ENCODE measurements at places on chromosomes 16 and 17.

GRCh38 chr17:4607773-4608187 lies 23.5 kb downstream of the SMTNL2 start:
- DNase-seq = no peak

DNA sequence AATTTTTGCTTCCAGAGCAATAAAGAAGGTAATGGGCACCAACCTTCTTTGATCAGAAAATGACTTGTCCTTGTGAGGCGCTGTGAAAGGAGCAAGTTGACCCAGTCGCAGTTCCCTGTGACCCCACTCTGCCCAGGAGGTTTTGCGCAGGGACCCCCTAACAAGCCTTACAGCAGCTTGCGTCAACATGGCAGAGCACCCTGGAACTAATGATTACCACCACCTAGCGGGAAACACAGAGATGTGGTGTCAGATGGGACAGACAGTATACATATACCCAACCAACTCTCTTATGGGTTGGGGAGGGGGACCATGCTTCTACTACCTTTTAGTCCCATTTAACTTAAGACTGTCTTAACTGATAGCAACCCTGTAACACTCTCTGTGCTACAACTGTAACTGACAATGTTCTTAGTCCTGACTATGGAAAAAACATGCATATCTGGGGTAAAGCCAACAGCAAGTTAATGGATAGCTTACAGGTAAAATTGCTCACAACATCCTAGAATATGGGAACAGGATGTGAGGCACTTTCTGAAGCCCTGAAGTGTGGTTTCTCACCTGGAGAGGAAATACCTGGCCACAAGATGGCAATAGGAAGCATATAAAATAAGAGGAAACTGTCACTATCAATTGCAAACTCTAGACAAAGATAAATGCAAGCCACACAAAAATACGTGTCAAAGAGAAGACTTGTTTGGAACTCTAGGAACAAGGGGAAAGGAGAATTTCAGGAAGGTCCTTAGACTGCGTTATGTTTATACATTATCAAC lies 3.0 kb downstream of the KARS1 start:
- DNase-seq = no peak

- no peak for DNase-seq
Measured at GRCh38 chr16:24273508-24274182, 17.5 kb downstream of the CACNG3 start.

- DNase-seq = no peak
Measured at GRCh38 chr17:50015146-50015545, 20.1 kb upstream of the DLX3 start.

- peak; percentile 72 for DNase-seq
Measured at GRCh38 chr17:70168977-70169708, at the start of gene KCNJ2. Gene KCNJ2 (plus strand): TSS chr17:70169532. CDS start chr17:70175040, 5,508 bp downstream.

- DNase-seq = no peak
Measured at GRCh38 chr17:49681106-49681979, 3.4 kb upstream of the SPOP start.

DNA sequence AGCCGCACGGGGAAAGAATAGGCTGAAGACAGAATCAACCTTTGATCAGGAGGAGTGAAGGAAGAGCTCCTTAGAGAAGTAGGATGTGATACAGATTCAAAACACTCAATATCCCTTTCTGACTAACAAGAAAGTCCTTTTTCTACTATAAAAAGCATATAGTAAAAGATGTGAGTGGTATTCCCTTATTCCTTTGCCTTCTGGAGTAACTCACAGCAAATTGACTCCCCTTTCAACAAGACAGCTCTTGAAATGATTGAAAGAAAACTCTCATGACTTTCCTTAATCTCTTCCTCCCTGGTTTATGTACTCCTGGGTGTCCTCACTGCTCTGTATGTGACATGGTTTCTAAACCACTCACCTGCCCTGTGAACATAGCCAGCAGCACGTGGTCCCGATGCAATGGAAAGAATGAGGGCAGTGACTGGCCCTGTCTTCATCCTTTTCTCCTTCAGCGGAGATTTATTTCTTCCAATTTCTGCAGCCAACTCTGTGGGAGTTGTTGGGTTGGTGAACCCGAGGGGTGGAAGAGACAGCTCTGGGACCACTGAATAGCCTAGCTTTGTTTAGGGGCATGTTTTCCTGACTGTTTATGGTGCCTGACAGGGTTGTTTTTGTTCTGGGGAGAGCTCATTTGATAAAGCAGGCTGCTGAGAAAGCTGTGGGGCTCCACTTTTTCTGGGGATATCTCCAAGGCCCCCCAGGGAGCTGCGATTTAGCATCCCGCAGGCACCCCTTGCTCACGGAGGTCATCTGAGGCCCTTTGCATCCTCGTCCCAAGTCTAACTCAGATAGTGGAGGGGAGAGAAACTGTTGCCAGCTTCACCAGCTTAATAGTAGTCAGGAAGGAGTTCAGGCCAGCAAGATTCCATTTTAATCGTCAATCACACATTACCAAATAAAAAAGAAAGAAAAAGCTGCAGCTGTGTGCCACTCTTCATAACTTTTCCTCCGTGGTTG lies 46.7 kb downstream of the MAP2K6 start:
- no peak for DNase-seq

GRCh38 chr17:4934173-4934979 lies 2.3 kb downstream of the GP1BA start:
- DNase-seq = no peak

All from NCI-H1048 (cell line).